ENCODE measurements at places on chromosomes 12 and 14.

GRCh38 chr14:99155173-99156089, 116.6 kb downstream of the BCL11B start:
- no peak for DNase-seq

DNA sequence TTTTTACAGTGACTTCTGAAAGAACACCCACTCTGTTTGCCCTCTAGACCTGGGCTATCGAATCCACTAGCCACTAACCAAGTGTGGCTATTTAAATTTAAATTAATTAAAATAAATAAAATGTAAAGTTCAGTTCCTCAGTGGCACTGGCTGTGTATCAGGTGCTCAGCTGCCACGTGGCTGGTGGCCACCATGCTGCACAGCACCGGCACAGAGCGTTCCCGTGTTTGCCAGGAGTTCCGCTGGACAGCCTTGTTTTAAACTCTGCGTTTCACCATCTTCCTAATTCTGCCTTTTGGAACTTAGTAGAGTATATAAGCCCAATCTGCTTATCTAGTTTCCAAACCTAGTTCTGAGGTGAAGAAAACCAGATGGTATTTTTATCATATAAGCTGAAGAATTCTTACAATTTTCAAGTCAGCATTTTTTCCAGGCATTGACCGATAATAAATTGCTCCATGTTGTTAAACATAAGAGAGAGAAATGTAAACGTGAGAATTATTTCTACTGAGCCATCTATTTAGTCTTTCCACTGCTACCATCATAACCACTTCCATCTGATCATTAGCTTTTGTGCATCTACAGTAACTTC, 339.0 kb downstream of the CACNA1C start:
- no peak for DNase-seq

GRCh38 chr12:53004582-53004981, 1.7 kb upstream of the EIF4B start:
- DNase-seq, result no peak

DNA sequence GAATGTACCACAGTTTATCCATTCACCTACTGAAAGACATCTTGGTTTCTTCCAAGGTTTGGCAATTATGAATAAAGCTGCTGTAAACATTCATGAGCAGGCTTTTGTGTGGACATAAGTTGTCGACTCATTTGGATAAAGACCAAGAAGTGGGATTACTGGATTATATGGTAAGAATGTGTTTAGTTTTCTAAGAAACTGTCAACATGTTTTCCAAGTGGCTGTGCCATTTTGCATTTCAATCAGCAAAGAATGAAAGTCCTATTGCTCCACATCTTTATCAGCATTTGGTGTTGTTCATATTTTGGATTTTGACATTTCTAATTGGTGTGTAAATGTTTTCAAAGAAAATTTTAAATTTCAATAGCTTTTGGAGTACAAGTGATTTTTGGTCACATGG, 27.3 kb upstream of the KLRF1 start:
- DNase-seq, result no peak

GRCh38 chr14:67806246-67806645, 10.1 kb downstream of the ZFYVE26 start:
- DNase-seq, result no peak

GRCh38 chr12:31737763-31738162, 8.9 kb upstream of the AMN1 start:
- DNase-seq, result no peak

DNA sequence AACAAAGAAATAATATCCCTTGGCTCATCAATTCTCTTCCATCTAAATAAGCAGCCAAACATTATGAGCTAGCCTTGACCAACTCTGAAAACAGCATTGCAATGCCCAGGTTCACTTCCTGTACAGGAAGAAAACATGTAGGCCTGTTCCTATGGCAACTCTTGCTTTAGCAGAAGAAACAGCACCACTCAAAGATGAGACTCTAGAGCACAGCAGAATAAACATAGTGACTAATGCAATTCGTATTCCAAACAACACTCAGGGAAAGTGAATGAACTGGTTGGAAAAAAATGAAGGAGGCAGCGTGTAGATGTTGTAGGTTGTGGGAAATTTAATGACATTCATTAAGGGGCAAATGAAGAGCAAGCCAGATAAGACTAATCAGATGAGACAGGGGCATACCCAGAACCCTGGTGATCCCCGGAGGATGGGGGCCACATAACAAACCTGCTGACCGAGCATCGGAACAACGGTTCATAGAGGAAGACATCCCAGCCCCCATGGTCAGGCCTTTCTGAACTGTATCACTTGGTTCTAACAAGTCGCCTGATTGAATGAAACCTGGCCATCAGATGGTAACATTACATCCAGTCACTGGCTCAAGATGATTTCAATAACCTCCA, 9.0 kb downstream of the ARHGDIB start:
- peak; percentile 70 for DNase-seq

- DNase-seq, result no peak
Measured at GRCh38 chr12:71686658-71687025, 760 bp downstream of the TMEM19 start.

GRCh38 chr14:34046799-34047520, 96.1 kb upstream of the EGLN3 start:
- no peak for DNase-seq

GRCh38 chr14:55221186-55221585, 29.8 kb upstream of the DLGAP5 start:
- peak; percentile 20 for DNase-seq

GRCh38 chr12:127360580-127360979, 906.4 kb upstream of the TMEM132C start:
- peak; percentile 11 for DNase-seq

DNA sequence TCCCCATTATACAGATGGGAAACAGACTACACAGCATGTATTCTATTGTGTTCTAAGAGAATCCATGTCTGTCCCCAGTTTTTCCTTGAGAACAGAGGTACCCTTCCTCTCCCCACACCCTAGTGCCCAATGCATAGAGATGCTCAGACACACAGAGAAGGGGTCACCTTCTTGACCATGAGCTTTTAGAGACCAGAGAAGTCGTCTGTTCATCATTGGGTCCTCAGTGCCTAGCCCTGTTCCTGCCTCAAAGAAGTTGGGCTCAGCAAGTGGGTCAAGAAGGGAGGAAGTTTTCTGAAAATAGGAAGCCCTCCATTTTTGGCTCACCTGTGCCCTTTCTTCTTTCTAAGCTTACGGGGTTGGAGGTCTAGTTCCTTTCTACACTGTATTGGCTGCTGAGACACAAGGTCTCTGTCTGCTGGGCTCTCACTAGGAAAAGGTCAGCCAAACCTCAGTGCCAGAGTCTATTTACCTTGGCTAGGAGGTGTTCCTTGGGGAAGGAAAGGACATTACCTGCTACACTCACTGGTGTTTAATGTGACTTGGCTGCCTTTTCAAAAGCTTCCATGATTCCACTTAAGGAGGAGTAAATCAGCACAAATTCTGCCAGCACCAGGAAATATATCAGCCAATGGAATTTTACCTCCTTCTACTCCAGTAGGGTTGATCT, 198.5 kb upstream of the PWP1 start:
- no peak for DNase-seq

DNA sequence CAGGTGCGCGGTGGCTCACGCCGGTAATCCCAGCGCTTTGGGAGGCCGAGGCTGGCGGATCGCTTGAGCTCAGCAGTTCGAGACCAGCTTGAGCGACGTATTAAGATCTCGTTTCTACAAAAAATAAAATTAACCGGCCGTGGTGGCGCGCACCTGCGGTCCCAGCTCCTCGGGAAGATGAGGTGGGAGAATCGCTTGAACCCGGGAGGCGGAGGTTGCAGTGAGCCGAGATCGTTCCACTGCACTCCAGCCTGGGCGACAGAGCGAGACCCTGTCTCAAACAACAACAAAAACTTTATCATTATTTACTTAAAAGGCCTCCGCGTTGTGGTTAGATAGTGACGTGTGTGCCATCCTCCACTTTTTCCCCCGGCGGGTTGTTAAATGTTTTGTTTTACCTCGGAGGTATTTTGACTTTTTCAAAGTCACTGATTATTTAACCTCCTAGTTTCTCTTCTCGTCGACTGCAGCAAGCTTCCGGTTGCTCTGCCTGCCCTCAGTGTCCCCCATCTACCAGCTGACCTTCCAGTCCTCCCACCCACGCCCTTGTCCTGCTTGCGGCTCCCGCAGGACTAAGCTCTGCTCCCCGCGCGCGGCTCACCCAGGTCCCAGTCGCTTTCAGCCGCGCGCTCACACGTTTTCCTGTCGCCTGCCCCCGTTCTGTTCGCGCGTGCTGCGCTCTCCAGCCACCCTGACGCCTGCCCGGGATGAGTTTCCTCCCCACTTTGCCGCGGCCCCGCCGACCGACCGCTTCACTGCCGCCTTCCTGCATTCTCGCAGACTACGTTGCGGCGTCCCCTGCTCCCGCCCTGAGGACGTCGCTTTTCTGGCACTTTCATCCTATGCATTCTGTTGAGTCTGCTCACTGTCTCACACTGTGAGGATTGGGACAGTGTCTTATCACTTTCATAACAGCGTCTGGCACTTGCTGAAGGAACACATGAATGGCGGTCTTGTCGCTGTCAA, 1.2 kb upstream of the SCAF11 start:
- peak; percentile 85 for DNase-seq

DNA sequence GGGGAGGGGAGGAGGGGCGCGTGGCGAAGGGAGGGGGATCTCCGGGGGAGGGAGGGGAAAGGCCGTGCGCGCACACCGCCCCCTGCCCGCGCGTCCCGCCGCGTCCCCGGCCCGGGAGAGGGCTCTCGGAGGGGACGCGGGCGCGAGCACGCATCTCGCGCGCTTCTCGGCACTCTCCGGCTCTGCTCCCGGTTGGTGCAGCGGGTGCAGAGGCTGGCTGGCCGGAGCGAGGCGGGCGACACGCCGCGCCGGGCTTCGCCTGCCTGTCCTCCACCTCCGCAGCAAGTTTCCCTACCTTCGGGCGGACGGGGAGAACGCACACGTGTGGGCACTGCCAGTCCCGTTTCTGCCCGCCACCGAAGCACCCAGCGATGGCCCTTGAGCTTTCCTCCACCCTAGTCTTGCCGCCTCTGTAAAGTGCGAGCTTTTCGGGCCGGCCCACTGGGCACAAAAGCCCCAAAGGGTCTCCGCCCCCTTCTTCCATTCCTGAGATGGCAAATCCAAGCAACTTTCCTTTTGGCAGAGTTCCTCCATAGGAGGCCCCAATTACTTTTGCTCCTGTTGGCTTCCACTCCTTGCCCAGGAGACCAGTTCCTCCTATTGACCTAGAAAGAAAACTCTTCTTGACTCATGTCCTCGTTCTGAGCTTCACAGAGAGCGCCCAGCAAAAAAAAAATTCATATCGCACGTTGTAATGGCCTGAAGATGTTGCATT, 363 bp upstream of the CSAD start:
- DNase-seq, result peak; percentile 81

GRCh38 chr14:85425507-85425906, 104.4 kb upstream of the FLRT2 start:
- no peak for DNase-seq

GRCh38 chr12:82019533-82019932, 260.4 kb upstream of the PPFIA2 start:
- DNase-seq, result no peak

All from muscle of back (tissue), 13 donors.